ENCODE measurements at places on chromosomes 12 and 14.

DNA sequence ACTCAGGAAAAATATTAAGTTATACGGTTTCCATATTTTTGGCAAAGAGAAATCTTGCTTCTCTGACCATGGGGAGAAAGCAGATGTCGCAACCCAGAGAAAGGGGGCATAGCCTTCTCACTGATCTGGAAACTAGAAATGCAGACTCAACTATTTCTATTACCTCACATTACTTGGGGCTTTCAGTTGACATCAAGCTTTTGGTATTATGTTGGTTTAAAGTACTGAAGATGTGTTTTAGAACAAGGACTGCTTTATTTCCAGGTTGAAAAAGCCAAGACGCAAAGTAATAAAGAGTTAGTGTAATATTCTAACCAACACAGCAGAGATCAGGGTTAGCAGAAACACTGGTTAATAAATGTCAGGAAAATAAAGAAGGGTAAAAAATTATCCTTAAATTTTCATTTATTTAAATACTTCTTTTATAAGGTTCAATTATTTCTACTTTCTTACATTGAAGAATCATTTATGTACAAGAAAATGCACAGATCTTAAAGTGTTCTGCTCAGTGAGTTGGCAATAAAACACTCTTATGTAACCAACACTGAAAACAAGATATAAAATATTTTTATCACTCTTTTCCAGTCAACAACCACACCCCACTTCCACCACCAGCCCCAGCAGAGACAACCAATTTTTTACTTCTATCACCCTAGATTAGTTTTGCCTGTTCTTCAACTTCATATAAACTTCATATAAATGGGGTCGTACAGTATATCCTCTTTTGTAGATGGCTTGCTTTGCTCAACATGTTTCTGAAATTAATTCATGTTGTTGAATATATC lies 26.0 kb downstream of the DCP1B start:
- no peak for DNase-seq

GRCh38 chr14:97442363-97442762 lies 645.2 kb downstream of the VRK1 start:
- no peak for DNase-seq

- no peak for DNase-seq
Measured at GRCh38 chr14:28375295-28375694, 391.3 kb upstream of the FOXG1 start.

GRCh38 chr12:65275627-65276026 lies 2.9 kb upstream of the MSRB3 start:
- no peak for DNase-seq

DNA sequence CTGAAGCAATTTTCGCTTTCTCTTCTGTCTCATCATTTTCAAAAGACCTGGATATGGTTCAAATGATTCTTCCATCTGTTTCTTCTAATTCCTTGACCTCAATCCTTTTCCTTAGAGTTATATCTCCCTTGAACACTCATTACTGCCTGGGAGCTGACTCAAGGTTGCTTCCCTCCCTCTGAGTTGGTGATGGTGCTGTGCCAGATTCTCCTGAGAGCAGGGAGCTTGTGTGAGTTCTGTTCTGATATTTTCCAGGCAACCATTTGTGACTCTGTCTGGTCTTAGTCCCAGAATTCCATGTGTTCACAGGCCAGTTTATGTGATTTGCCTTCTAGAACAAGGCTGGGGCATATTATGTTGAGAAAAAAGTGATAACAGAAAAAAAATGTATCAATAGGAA lies 505.1 kb upstream of the SYT1 start:
- DNase-seq = no peak

- no peak for DNase-seq
Measured at GRCh38 chr14:90568405-90568804, 171.6 kb downstream of the CALM1 start.

DNA sequence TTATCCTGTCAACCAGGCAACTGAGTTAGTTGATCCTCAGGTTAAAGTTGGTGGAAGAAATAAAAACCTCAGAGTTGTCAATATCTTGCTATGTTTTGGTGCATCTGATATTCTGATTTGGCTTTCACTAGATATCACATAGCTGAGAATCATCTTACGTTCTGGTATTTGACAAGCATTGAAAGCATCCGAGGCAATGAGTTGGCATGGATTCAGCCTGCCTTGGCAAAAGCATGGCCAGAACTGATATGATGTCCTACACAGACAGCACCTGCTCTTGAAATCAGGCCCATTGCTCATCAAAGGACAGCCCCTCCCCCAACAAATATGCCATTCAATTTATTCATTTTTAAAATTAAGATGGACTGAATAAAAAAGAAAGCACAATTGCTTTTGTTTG lies 320.7 kb upstream of the ATP2B1 start:
- DNase-seq = no peak

- DNase-seq = no peak
Measured at GRCh38 chr12:2976581-2976996, 17.4 kb downstream of the TEAD4 start.

DNA sequence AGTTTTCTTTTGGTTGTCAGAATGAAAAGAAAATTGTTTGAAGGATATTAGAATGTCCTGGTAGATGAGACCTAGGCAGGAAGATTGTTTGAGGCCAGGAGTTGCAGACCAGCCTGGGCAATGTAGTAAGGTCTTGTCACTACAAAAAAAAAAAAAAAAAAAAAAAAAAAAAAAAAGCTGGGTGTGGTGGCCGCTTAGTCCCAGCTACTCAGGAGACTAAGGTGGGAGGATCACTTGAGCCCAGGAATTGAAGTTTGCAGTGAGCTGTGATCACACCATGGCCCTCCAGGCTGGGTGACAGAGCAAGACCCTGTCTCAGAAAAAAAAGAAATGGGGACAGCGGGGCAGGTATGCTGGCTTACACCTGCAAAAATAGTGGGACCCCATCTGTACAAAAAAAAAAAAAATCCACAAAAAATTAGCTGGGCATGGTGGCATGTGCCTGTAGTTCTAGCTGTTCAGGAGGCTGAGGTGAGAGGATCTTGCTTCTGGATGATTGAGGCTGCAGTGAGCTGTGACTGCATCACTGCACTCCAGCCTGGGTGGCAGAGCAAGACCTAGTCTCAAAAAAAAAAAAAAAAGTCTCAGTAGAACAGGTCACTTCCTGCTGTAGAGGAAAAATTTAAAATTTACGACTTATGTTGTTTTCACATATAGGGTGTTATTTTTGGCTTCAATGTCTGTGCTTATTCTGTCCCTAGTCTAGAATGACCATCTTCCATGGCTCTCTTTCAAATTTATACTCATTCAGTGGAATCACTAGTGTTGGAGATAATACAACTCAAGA lies 70.7 kb downstream of the PPHLN1 start:
- no peak for DNase-seq

DNA sequence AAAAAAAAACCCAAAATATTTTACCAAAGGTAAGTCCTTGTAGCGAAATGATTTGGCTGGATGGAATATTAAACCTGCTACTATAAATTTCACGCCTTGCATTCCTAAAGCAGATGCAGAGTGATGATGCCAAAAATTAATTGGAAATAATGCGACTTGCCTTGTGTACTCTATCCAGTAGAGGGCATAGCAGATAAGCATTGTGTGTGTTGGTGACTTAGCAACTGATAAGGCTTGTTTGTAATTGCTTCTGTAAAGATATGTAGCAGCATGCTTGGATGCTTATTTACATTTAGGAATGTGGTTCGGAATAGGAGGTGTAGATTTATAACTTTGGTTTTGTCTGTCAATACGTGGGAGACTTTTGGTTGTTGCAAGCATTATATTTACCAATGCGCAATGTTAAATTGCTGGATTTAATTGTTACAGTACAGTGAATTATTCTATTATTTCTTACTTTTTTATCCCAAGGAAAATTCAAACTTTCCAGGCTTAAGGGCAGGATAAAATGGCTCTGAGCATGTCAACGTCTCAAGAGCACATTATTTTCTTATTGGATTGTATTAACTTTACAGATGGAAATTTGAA lies 80.5 kb downstream of the TMEM260 start:
- DNase-seq = no peak

GRCh38 chr12:2261708-2262107 lies 208.9 kb downstream of the CACNA1C start:
- no peak for DNase-seq

GRCh38 chr14:29734732-29735131 lies 192.9 kb downstream of the PRKD1 start:
- no peak for DNase-seq

DNA sequence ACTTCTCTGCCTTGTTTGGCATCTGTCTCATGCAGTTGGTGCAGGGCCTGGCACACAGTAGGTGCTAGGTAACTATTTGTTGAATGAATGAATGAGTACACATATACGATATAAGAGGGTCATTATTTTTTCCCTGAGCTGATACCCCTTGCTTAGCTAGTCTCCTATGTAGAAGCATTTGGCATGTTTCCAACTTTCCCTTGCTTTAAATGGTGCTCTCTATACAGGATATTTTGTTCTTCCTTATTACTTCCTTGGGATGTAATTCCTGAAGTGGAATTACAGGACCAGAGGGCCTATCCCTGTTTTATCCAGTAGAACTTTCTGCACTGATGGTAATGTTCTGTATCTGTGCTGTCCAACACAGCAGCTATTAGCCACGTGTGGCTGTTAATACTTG lies 250.1 kb upstream of the PWP1 start:
- DNase-seq = no peak

DNA sequence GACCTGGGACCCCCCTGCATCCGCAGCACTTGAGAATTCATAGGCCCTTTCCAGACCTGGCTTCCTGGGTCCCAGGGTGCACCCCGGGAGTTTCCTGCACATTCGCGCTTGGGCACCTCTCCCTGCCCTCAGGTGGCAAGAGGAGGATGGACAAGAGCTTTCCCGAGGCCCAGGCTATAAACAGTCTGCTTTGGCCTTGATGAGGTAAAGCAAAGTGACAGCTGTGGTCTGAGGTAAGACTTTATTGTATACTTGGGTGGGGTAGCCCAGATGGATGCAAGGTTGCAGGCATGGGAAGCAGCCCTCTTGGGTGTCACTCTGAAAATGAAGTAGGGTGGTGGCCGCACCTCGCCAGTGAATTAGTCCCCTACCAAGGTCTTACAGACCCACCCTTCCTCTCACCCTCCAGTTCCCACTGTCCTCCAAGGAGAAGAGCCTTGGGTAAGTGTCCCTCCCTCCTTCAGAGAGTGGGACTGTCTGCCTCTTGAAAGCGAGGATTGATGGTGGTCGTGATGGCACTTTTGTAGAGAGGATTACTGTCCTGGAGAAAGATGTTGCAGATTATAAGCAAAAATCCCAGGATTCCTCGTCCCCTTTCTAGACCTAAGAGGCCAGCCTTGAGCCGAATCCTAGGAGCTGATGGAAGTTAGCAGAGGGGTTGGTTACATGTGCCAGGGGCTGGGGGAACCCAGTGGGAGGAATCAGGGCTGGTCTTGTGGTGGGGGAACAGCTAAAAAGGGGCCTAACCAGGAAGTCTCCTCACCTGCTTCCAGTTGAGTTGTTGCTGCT lies 10.6 kb upstream of the CSAD start:
- DNase-seq = no peak

DNA sequence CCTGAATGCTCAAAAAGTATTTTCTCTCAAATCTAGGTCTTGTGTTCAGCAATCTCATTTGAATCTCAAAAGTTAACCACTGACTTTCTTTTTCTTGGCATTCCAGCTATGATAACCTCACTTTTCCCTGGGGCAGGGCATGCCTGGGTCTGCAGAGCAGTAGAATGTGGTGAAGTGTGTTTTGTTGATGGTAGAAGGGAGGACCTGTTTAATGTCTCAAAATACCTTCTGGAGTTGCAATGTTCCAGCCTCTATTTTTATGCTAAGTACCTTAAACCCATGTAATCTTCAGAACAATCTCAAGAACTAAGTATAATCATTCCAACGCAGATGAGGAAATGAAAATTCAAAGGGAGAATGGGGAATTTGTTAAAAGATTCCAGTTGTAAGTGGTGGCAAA lies 82.1 kb upstream of the FUT8 start:
- DNase-seq = no peak

- DNase-seq = no peak
Measured at GRCh38 chr12:132061197-132061596, 82.9 kb downstream of the DDX51 start.

- peak; percentile 71 for DNase-seq
Measured at GRCh38 chr14:93231129-93231979, 24.3 kb downstream of the UBR7 start.

DNA sequence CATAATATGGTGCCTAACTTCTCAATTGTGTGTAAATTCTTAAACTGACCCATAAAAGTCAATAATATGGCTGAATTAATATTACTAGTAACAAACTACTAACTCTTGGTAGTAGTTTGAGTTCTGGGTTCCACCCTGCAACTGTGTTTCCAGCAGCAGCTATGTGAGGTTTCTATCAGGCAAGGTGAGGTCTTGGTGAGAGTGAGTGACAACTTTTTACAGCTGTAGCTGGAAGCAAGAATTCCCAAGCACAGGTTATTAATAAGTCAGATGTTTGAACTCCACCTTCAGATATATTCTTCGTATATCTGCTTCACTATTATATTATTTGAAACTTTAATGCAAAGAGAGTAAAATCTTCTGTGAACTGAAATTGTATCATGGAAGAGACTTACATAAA lies 43.8 kb downstream of the MAP4K5 start:
- DNase-seq = no peak

DNA sequence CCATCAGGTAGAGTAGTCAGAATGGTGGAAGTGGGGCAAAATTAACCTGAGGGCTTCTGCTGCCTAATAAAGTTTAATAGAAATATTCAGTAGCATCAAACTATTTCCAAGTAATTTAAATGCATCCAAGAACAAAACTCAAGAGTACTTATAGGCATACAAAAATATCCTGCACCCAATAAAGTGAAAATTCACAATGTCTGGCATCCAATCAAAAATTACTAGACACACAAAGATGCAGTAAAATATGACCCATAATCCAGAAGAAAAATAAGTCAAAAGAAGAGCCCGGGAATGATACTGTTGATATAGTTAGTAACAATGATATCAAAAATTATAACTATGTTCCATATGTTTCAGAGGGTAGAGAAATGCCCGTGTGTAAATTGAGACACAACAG lies 95.3 kb downstream of the TMEM117 start:
- no peak for DNase-seq

GRCh38 chr12:74889563-74890236 lies 319.9 kb downstream of the KCNC2 start:
- no peak for DNase-seq

GRCh38 chr12:42756841-42757623 lies 167.5 kb upstream of the PRICKLE1 start:
- DNase-seq = no peak
